ENCODE measurements at places on chromosomes 6 and 20.

DNA sequence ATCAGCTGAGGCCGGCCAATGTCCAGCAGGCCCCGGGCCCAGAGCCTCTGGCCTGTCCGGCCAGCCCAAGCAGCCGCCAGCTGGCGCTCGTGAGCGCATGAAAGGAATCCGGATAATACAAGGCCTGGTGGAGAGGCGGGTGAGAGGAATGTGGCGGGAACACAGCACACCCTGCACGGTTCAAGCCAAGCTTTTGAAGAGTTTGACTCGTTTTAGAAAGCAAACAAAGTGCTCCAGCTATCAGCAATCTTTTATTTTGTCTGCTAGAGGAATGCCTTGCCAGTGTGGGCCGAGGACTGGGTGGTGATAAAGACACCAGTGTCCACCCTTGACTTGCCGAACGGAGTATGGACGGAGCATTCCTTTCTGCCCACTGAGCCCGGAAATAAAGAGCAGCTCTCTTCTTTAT, 9.3 kb upstream of the NEDD9 start:
- DNase-seq, result peak; percentile 68

DNA sequence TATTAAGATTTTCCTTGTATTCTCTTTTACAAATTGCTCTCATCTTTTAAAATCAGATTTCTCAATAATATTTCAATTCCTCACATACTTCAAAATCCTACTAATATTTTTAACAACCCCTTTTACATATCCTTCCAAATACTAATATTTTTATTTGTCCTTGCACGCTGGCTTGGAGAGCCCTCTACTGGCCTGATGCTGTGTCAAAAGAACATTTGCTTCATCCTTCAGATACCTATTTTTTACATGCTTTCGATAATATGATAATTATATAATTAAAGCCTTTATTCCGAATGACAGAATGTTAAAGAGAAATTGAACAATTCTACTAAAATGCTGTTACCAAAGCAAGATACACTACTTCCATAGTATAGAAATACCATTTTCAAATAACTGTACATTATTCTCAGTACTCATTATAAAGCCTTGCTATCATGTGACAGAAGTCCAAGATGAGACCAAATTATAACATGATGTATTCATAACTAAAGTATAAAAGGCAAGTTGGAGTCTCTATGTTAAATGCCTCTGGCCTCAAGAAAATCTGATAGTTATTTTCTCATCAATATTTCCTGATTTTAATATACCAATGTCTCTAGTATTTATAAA, 39.0 kb upstream of the PLN start:
- peak; percentile 21 for DNase-seq

GRCh38 chr6:120994573-120994967, 339.7 kb downstream of the TBC1D32 start:
- no peak for DNase-seq

- no peak for DNase-seq
These were observed 139.4 kb upstream of the CDYL start for GRCh38 chr6:4636881-4637224.

- DNase-seq, result no peak
These were observed 10.3 kb upstream of the MAPK13 start for GRCh38 chr6:36120018-36120417.
